ENCODE measurements at places on chromosomes 12 and 14. TPM values are rescaled to one million over a fixed set of nuclear protein-coding genes. Genes with fewer than 3 reads are reported as not detected.

TMEM116 gene
- total RNA-seq: 3.3 TPM

TPH2 gene
- total RNA-seq: not detected

FOXN3 gene
- 27.8 TPM for total RNA-seq

COX8C gene
- not detected for total RNA-seq

- no peak for DNase-seq
These were observed 1.2 kb upstream of the CLEC2B start for GRCh38 chr12:9870286-9870866.

DNA sequence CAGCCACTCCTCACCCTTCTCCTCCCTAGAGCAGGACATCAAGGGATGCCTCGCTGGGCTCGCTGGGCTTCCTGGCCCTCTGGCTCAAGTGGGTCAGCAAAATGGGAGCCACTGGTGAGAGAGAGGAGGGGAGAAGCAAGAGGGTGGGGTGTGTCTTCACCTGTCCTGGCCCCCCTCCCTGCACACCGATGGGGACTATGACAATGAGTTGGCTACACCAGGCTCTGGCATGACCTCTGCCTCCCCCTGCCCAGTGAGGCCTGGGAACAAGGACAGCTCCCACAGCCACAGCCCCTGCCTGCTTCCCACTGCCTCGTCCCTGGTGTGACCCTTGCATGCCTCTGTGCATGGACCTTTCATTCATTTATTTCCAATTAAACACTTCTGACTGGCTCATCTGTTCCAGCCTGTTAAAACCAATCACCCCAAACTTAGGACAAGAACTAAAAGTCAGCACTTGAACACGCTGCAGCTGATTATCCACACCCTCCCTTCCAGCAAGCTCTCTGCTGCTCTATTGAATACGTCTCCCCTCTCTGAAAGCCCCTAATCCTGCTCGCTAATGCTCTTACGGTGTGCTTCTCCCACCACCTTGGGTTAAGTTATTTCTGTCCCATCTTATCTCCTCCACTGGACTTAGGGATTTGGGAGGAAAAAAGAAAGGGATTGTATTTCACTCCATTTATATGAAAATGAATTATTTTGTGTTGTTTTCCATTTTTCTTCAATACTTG lies 5.8 kb upstream of the PPP2R5C start:
- DNase-seq: no peak

DNA sequence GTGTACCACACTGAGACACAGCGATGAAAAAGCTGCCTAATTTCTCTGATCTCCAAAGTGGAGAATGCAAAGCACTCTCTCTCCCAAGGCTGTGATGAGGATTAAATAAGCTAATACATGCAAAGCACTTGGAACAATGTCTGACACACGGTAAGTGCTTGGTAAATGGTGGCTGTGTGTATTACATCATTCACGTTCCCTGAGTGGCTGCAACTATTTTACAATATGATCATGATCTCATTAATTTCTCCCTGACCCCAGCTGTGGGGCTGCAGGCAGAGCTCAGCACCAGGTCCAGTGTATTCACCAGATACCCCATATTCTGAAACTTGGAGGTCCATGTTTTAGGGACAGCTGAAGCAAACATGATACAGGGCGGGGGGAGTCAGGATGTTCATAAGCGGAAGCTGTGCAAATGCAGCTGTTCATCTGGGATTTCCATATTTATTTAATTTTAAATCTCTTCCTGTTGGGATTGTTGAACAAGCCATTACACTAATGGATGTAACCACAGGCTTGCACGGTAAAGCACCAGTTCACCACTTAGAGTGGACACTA lies 106.4 kb downstream of the CCDC60 start:
- no peak for DNase-seq

DNA sequence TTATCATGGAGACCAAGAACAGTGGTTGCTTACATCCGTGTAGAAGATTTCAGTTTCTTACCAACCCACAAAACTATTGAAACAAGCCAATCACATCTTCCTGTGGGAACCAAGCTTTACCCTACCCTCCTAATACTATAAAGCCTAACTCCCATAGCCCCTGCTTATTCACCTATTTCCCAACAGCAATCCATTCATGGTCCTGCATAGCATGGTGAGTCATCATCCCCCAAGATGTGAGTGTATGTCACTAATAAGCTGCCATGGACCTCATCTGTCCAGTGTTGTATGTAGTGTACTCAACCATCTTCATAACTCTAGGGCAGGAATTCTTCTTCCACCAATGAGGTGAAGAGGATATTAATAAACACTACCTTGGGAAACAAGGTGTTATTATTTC lies 1620.4 kb upstream of the FLRT2 start:
- DNase-seq: no peak

- DNase-seq: peak; percentile 94
These were observed 44.8 kb upstream of the NR2C1 start for GRCh38 chr12:95118138-95118787.

Data from epithelial cell of proximal tubule (primary cell).